ENCODE measurements at places on chromosomes 3 and 15.

- DNase-seq: no peak
Measured at GRCh38 chr3:70020906-70021660, 21.6 kb downstream of the SAMMSON start.

GRCh38 chr15:92886815-92887214, 13.3 kb upstream of the CHD2 start:
- DNase-seq: no peak

DNA sequence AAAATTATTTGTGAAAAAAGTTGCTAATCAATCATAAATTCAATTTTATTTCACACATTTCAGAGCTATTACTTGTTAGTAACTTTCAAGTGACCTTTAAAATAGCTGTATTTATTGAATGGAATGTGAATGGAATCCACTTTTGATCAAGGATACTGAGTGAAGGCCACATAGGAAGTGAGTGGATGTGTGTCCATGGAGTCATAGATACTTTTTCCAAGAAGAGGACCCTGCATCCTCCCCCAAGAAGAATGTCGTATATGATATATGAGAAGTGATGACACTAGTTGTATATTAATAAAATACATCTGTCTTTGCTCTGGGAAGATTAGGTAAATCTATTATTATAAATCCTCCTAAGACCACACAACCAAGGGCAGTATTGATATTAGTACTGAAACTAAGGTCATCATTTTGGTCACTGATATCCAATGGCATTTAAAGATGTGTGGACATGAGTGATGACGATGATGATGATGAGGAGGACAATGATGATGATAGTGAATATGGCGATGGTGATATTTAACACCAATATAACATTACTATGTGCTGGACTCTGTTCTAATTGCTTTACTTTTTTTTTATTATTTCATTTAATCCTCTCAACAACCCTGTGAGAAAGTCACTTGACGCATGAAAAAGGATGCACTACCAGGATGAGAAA, 493.0 kb upstream of the NR2F2 start:
- no peak for DNase-seq

GRCh38 chr3:67357610-67358458, 296.6 kb downstream of the SUCLG2 start:
- peak; percentile 47 for DNase-seq

DNA sequence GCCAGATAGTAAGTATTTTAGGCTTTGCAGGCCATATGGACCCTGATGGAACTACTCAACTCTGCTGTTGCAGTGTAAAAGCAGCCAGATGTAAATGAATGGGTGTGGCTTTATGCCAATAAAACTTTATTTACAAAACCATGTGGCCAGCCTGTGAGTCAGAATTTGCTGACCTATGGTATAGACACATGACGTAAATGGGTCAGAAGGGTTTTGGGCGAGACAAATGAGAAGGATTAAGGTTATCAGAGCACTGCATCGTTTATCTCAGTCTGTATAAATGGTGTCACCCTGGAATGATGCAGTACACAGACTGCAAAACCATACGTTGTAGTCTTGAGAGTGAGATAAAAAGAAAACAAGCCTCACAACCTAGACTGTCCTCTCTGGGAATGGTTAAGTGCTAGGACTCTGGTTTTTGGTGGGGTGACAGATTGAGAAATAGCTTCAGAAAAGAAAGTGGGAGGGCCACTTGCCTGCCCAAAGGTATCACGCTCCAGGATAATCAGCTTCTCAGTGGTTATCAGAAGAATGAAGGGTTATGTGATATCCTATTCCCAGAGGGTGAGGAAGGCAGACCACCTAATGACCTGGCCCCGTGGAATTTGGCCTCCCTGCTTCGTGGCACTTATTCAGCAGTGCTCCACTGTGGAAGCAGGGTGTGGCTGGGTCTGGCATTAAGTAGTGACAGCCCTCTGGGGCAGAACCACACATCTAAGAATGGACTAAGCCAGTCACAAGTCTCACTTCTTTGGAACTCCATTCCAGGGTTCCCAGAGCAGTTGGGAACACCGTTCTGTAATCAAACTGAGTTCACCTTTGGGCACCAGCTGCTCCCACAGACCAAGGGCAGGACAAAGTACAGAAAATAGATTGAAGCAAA, 46.1 kb downstream of the ABHD5 start:
- DNase-seq: peak; percentile 69

DNA sequence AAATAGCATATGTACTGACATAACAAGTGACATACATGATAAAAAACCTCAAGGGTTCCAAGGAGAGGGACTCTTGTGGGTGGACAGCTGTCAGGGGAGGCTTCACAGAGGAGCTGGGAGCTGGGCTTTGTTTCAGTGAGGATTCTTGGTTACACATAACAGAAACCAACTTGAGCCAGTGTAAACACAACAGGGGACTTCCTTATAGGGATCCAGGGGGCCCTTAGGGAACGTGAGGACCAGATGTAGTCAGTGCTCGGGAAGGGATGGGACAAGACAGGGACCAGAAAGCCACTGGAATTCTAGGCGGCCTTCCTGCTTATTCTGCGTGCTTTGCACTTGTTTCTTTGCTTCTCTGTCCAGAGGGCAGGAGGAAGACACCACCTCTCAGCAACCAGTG, 34.9 kb downstream of the SNAPC5 start:
- DNase-seq: no peak

- peak; percentile 74 for DNase-seq
Measured at GRCh38 chr3:141410408-141410807, 42.1 kb downstream of the ZBTB38 start.

- no peak for DNase-seq
Measured at GRCh38 chr3:21466476-21466875, 284.5 kb downstream of the ZNF385D start.

DNA sequence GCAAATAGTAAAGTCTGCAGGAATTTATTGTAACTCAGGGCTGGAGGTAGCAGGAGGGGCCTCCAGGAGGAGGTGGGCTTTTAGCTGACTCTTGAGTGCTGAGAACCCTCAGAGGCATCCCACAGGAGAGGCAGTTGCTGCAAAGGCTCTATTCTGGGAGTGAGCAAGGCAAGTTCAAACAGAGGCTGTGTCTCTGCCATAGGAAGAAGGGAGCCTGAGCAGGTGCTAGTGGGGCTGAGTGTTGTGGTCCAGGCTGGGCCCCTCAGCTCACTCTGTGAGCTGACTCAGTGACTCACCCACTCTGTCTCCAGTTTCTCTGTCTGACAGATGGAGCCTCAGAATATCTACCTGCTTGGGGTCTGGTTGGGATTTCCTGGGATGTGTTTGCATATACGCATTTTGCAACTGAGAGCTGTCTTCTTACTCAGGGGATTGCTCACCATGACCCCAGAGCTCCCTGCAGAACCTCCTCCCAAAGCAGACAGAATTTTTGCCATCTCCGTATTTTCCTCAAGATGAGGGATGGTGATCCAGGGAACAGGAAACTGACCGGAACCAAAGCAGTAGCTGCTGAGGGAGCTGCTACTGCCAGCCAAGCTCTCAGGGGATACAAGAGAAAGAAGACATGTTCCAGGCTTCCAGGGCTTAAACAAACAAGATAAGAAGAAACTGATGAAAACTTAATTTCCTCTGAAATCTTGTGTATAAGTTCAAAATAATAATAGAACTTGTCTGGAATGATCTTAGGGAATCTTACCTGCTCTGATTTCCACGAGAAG, 13.6 kb upstream of the NOX5 start:
- DNase-seq: no peak

DNA sequence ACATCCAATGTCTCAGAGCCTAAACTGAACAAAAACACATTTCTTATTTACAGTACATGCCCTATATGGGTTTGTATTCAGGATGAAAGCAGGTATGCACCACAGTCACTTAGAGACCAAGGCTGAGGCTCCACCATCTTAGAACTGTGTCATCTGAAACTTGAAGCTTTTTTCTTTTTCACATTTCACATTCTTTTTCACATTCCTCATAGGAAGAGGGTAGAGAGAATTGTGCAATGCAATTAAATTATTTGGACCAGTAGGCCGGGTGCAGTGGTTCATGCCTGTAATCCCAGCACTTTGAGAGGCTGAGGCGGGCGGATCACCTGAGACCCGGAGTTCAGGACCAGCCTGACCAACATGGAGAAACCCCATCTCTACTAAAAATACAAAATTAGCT, 591.0 kb downstream of the MECOM start:
- peak; percentile 66 for DNase-seq

DNA sequence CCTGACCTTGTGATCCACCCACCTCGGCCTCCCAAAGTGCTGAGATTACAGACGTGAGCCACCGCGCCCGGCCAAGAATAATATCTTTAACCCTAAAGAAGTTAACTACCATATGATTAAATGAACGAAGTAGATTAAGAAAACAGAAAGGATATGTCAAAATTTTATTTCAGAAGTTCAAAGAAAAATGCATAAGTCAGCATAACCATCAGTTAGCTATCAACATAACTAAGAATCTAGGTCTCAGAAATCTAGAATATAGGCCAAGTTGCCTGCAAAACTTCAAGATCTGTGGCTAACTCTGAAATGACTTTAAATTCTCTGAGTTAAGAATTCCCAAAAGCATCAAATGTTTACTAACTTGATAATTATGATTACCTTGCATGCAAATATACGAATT, 38.0 kb downstream of the INO80 start:
- DNase-seq: no peak

DNA sequence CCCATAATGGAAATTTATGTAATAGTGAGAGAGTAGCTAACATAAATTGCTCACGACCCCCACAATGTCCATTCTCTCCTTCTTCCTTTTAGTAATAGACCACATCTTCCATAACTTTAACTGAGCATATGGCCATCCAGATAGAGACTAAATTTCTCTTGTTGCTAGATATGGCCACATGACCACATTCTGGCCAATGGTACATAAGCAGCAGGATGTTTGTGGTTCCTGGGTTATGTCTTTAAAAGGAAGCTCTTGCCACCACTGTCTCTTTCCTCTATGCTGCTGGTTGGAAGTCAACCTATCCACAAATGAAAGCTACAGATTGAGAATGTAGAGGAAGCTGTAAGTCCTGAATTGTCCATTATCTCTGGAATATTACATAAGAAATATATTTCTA, 59.7 kb upstream of the NPHP3 start:
- no peak for DNase-seq

DNA sequence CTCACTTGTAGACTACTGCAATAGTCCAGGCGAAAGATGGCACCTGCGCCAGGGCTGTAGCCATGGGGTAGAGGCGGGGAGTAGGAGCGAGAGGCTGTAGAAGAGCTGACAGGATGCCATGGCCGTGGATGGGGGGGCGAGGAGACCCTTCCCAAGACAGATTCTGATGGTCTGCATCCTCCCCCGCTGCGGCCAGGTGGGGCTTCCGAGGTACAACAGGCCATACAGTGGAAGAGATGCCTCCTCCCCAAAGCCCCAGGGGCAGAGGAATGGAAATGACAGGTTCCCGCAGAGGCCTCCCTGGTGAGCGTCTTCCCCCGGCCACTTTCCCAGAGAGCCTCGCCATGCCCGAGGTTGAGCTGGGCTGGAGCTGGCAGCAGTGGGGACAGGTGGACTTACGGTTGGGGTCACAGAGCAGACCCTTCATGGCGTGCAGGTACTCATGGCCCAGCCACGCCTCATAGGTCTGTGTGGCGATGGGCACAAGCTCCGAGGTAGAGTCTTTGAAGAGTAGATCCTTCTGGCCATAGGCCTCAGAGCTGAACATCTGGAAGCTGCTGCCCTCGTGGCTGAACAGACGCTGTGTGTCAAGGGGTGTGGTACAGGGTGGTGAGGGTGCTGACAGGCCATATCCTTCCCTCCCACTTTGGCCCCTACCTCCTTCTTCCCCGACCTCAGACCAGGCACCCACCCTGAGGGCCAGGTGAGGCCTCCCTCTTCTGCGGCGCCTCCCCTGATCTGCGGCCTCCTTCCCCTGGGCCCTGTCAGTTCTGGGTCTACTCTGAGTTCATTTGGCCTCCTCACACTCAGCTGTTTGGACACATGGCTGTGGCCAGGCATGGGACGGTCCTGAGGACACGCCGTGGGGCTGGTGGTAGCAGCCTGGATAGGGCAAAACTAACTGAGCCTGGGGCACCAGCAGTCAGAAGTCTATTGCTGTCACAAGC, 13.6 kb downstream of the MELTF start:
- DNase-seq: no peak

- DNase-seq: peak; percentile 29
Measured at GRCh38 chr3:147008886-147009285, 397.5 kb downstream of the ZIC4 start.

DNA sequence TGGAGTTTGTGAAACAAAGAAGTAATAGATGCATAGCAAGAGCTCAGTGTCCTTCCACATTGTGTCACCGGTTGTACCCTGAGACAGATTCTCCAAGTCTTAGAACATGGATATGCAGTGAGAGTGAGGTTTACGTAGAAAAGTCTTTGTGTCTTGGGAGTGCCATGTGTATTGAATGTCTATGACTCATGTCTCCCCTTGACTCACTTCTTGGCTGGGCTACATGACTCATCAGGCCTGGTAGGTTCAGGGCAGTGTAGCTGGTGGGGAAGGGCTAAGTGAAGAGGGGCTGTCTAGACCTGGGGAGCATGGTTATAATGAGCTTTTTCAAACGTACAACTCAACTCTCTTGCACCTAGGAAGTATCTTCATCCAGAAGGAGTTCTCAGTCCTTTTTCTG, 167.4 kb downstream of the GAP43 start:
- peak; percentile 99 for DNase-seq

GRCh38 chr3:67384016-67384415, 270.4 kb downstream of the SUCLG2 start:
- no peak for DNase-seq

DNA sequence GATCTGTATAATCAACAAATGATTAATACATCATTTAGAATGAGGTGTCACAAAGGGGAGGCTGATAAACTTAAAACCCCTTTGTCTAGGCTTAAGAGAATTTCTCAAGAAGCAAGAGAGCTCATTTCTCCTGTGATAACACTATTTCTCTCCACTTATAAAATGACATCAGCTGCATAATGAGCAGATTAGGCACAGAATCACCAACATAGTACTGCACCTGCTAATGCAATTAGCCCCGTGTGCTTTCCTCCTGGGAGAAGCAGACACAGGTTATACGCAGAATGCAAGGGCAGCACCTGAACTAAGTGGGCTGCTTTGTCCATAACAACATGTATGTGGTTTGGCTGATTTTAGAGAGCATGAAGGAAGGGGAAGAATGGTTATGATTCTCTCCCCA, 515.3 kb upstream of the CFAP20DC start:
- no peak for DNase-seq

DNA sequence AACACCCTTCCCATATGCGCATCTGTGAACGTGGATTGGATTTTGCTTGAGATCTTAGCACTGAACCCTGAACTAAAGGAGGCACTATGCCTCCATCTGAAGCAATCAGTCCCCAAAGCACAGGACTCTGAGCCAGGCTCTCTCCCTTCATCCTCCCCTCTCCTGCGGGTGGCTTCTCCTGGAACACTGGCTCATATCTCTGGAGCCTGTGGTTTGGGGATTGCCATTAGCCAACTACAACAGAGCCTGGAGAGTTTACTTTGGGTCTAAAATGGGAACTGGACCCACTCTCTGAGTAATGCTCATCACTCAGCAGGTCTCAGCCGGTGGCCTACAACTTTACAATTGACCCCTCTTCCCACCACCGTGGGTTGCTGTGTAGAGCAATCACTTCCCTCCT, 190.8 kb upstream of the HES1 start:
- no peak for DNase-seq

GRCh38 chr3:189212681-189213080, 40.9 kb downstream of the TPRG1 start:
- DNase-seq: no peak

- DNase-seq: no peak
Measured at GRCh38 chr3:107956991-107957900, 133.6 kb downstream of the CD47 start.

- no peak for DNase-seq
Measured at GRCh38 chr3:4309491-4310128, 6.4 kb downstream of the SETMAR start.
